ENCODE measurements at places on chromosomes 2 and 18.

DNA sequence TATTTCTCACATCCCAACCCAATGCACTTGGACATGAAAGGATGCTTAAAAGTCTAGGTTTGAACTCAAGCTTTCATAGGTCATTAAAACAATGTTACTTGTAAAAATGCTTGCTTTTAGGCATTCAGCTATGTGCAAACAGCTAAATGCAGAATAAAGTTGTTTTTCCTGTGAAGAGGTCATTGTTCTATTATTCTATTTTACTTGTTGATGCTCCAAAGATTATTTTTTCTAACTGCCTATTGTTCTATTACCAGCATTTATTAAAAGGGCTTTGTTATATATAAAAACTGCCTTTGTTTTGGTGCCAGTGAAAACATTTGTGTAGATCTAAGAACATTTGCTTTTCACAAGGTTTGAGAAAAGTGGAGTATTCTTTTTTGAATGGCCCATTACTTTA, 49.4 kb downstream of the TMEM178A start:
- DNase-seq = no peak

DNA sequence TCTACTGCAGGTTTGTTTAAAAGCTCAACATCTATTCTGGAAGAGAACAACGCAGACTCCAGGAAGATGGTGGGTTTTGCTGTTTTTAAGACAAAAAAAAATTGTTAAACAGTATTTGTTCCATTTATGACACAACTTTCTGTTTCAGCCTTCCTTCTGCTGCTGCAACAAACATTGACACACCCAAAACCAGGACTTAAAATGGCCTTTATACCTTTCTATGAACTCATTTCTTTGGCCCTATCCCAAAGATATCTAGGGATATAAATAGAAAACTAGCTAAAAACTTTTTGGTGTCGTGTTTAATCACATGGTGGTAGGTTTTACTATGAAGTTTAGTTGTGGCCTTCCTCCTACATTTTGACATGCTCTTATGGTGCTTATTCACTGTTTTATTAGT, 964 bp upstream of the GALNT3 start:
- DNase-seq = peak; percentile 25

GRCh38 chr2:113233593-113234550, 44.8 kb downstream of the PAX8 start:
- peak; percentile 59 for DNase-seq

GRCh38 chr2:36438449-36438977, 82.9 kb downstream of the CRIM1 start:
- peak; percentile 97 for DNase-seq

GRCh38 chr2:195907474-195907873, 161.2 kb downstream of the DNAH7 start:
- DNase-seq = no peak

DNA sequence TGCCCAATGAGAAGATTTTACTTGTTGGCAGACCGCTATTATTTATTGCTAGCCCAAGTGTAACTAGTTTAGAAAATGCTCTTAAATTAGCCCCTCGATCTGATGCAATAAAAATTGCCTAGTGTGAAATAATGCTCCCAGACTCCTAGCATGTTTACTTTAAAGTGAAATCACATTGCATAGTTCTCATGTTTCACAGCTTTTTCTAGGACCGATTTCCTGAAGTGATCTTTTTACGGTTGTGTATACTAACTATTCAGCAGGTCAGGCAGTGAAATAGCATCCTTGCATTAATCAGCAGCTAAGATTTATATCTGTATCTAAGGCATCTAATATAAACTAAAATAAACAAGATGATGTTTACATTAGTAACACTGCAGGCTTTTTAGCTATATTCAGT, 52.4 kb downstream of the PMS1 start:
- peak; percentile 79 for DNase-seq

DNA sequence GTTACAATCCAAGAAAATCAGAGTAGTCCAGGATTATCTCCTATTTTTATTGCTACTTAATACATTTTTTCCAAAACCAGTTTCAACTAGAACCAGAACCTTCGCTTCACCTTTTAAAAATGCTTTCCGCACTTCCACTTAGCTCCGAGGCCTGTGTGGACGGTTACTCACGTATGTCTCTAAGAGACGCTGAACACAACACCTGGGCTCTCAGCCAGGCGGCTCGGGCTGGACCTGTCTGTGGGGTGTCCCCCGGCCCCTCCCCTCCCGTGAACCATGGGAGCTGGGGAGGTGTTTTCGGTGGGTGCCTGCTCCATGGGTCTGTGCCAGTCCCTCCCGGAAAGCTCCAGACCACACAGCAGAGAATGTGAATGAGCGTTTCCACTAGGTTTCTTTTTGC, 223.8 kb downstream of the GLI2 start:
- DNase-seq = no peak

Data from M059J (cell line).